ENCODE measurements at places on chromosomes 12 and 14.

DNA sequence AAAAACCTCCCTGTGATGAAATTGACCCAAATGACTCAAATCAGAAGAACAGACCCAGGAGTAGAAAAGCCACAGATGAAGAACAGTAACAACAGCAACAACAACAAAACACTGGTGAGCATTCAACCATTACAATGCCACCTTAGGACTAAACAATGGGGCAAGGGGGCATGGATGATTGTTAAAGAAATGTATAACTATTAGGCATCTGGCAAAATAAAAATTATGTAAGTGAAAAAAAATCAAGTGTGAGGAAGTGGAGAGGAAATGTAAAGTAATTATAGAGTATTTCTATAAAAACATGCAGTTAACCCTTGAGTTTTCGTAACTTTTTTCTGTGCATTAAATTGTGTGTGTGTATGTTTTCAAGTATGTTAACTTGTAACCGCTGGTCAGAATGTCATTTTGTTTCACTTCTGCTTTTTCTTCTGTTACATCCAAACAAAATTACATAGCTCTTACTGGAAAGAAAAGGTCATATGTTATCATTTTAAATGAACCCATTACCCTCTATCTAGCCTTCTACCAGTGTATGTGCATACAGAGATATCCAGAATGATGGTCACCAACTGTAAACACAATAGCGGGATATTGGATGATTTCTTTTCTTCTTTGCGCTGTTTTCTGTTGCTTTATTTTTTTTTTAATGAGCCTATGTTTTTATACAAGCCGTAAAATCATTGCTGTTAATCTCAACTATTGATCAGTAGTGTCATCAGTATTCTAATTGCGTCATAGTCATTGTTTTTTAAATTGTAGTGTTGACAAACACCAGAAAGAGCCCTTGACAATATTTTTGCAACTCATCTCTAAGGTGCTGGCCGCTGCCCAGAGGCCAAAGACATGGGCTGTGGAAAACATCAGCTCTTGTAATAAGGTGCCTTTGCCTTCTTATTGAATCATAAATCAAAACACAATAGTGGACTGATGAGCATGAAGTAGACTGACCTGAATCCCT lies 170.6 kb downstream of the CRADD start:
- no peaks in the 10 kb centered on the region for H3K27me3 ChIP-seq
- H3K27ac ChIP-seq, result no peak overlapping the region
- no peaks in the 10 kb centered on the region for H3K4me1 ChIP-seq
- H3K36me3 ChIP-seq, result no peaks in the 10 kb centered on the region
- no peak overlapping the region for H3K4me3 ChIP-seq

DNA sequence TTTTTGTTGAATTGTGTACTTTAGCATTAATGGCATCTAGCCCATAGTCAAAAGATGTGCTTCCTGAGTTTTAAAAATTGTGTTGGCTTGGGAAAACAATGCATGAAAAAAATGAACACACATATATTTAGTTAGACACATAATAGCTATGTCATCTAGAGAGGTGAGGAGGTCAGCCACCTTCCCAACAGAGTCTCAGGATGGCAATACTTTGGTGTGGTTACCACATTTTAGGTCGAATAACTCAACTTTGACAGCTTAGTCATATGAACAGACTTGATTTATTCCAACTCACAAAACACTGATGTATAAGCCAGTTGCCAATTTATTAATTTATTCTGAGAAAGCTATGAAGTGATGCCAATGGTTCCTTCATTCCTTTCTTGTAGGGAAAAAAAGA lies 114.0 kb downstream of the ETNK1 start:
- no peaks in the 10 kb centered on the region for H3K36me3 ChIP-seq
- no peak overlapping the region for H3K4me3 ChIP-seq
- no peak overlapping the region for H3K27ac ChIP-seq
- no peak for DNase-seq
- H3K4me1 ChIP-seq, result no peaks in the 10 kb centered on the region

- H3K36me3 ChIP-seq, result no peaks in the 10 kb centered on the region
- peak; percentile 47 for DNase-seq
- no peak overlapping the region for H3K4me3 ChIP-seq
- H3K27me3 ChIP-seq, result no peaks in the 10 kb centered on the region
- H3K27ac ChIP-seq, result no peak overlapping the region
- no peaks in the 10 kb centered on the region for H3K4me1 ChIP-seq
Measured at GRCh38 chr12:108371801-108372344, 32.8 kb upstream of the CMKLR1 start.

DNA sequence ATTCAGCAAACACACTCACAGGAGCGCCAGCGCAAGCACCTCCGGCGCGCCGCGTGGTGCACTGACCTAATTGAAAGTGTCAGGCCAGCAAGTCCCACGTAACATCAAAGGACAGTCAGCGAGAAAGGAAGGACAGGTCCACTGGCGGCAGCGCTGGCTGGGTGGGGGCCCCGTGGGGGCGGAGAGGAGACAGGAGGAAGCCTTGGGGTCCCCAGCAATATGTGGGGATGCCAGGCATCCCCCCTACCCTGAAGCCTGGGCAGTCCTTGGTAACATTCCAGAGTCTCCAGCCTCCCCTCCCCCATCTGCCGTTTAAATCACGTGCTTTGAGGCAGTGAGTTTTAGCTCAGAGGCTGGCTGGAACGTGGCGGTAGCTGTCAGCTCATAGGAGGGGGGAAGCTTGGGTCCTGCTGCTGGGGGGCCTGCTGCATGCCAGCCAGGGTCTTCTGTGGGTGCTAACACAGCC lies 159.2 kb downstream of the CALM1 start:
- H3K27ac ChIP-seq, result no peak overlapping the region
- H3K36me3 ChIP-seq, result 0 out of 2 replicates have a peak, but pooled peaks cover 2% of the 10 kb centered on the region
- DNase-seq, result no peak
- no peak overlapping the region for H3K4me3 ChIP-seq

- no peaks in the 10 kb centered on the region for H3K4me1 ChIP-seq
- no peaks in the 10 kb centered on the region for H3K36me3 ChIP-seq
- no peaks in the 10 kb centered on the region for H3K27me3 ChIP-seq
- peak; percentile 23 for DNase-seq
- no peak overlapping the region for H3K27ac ChIP-seq
- H3K4me3 ChIP-seq, result no peak overlapping the region
Measured at GRCh38 chr14:63192085-63192484, 12.2 kb upstream of the RHOJ start.

DNA sequence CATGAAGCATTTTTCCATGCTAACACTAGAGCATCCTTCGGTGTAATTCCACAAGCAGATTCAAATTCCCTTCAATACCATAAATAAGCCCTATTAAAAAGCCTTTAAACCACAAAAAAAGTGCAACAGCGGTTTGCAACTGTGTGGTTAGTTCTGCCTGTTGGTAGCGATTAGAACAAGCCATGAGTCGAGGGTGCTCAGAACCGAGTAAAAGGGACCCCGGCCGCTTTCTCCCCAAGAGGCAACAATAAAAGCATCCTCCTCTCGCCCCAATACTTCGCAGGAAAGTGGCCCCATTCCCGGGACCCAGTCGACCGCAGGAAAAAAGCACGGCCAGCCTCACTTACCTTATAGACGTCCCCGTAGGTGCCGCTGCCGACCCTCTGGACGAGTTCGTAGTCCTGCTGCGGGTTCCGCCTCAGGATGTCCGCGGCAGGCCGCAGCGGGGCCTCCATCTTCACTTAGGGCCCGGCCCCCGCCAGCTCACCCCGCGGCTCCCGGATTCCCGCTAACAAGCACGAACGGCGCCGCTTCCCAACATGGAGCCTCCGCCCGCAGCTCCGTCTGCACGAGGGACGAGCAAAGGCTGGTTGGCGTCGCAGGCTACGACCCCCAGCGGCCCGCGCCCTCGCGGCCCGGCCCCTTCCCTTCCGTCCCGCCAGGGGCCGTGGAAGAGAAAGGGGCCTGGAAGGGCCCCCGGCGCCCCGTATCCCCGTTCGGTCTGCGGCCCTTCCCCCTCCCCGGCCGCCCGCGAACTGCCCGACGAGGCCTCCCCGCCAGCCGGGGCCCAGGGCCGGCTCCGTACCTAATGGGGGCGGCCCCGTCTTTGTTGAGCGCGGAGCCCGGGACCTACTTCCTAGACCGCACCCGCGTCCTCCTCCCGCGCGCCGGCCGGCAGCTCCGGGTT lies 521 bp downstream of the MAP4K5 start:
- peaks cover 16% of the 10 kb centered on the region for H3K4me1 ChIP-seq
- no peaks in the 10 kb centered on the region for H3K27me3 ChIP-seq
- DNase-seq, result peak; percentile 29
- peak overlapping the region; percentile 95 for H3K4me3 ChIP-seq
- H3K36me3 ChIP-seq, result peaks cover 2% of the 10 kb centered on the region
- peak overlapping the region; percentile 97 for H3K27ac ChIP-seq

DNA sequence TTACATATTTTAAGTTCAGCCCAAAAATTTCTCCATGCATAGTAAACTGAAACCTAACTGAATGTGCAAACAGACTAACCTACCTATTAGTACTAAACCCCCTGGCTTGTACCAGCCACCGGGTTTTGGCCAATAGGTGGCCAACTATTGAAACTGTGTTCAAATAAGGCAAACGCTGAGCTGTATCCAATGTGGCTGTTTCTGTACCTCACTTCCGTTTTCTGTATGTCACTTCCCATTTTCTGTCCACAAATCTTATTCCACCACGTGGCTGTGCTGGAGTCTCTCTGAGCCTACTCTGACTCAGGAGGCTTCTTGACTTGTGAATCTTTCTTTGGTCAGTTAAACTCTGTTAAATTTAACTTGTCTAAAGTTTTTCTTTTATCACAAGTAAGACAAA lies 6.0 kb upstream of the FBXO34 start:
- DNase-seq, result no peak
- 0 out of 2 replicates have a peak, but pooled peaks cover 2% of the 10 kb centered on the region for H3K4me1 ChIP-seq
- no peak overlapping the region for H3K4me3 ChIP-seq
- peaks cover 6% of the 10 kb centered on the region for H3K27me3 ChIP-seq

GRCh38 chr14:26180221-26180620 lies 417.6 kb downstream of the NOVA1 start:
- no peaks in the 10 kb centered on the region for H3K27me3 ChIP-seq
- no peak overlapping the region for H3K4me3 ChIP-seq
- H3K4me1 ChIP-seq, result no peaks in the 10 kb centered on the region
- DNase-seq, result no peak
- H3K36me3 ChIP-seq, result no peaks in the 10 kb centered on the region

GRCh38 chr12:44968965-44969364 lies 81.9 kb downstream of the DBX2 start:
- H3K4me1 ChIP-seq, result no peaks in the 10 kb centered on the region

DNA sequence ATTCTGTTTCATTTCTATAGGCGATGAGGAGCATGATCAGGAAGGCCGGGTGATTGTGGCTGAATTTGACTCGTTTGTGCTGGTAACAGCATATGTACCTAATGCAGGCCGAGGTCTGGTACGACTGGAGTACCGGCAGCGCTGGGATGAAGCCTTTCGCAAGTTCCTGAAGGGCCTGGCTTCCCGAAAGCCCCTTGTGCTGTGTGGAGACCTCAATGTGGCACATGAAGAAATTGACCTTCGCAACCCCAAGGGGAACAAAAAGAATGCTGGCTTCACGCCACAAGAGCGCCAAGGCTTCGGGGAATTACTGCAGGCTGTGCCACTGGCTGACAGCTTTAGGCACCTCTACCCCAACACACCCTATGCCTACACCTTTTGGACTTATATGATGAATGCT lies 1.9 kb downstream of the APEX1 start:
- no peak overlapping the region for H3K27ac ChIP-seq
- DNase-seq, result no peak
- peaks cover 24% of the 10 kb centered on the region for H3K36me3 ChIP-seq
- H3K4me3 ChIP-seq, result no peak overlapping the region

GRCh38 chr12:83896416-83896815 lies 1016.2 kb downstream of the SLC6A15 start:
- H3K4me3 ChIP-seq, result no peak overlapping the region
- no peak overlapping the region for H3K27ac ChIP-seq
- H3K4me1 ChIP-seq, result no peaks in the 10 kb centered on the region
- H3K36me3 ChIP-seq, result no peaks in the 10 kb centered on the region
- no peak for DNase-seq
- H3K27me3 ChIP-seq, result no peaks in the 10 kb centered on the region

DNA sequence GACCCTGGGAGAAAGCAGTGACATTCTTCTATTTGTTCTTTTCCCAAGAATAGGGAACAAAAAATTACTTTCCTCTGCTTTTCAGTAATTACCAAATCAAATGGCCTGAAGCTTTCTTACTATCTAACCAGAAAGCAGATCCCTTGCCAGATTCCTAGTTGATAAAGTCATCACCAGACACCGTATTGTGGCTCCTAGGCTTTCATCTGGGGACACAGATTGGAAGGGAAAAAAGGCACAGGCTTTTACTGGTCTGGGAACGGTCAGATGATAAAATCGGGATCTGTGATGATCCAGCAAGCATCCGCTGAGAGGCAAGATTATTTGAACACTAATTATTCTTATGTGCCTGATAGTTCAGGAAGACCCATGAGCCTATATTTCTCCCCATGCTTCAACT lies 79.1 kb upstream of the BCL2L14 start:
- no peaks in the 10 kb centered on the region for H3K4me1 ChIP-seq
- peaks cover 11% of the 10 kb centered on the region for H3K27me3 ChIP-seq
- no peaks in the 10 kb centered on the region for H3K36me3 ChIP-seq
- no peak for DNase-seq
- no peak overlapping the region for H3K4me3 ChIP-seq
- no peak overlapping the region for H3K27ac ChIP-seq

DNA sequence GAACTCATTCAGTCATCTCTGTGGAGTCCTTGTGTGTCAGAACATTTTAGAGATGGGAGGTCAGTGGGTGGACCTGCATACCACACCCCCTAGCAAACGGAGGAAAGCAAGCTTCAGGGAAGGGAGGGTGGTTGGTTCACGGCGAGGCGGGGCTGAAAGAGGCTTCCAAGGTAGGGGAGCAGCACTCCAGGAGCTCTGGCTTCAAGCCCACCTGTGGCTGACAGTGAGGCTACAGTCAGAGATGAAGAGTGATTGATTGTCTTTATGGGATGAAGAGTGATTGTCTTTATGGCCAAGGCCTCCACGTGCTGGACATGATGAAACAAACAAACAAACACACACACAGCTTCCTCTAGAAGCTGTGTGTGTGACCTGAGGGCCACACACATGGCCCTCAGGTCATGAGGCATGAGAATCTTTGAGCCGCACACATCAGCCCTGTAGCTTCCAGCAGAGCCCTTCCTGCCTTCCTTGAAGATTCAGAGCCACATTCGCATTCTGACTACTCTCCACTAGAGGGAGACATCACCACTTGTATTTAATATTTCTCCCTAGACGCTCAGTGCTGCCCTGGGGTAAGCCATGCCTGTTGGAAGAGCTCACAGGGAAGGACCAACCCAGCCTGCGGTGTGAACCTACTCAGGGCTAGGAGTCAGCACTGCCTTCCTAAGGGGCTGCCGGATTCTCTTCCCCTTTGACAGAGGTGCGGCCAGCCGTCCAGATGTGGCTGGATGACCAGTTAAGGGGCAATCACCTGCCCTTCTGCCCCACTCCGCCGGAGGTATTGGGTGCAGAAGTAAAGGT lies 54.4 kb upstream of the KCNA1 start:
- H3K27me3 ChIP-seq, result peaks cover 29% of the 10 kb centered on the region
- no peaks in the 10 kb centered on the region for H3K4me1 ChIP-seq
- no peak overlapping the region for H3K4me3 ChIP-seq
- peak; percentile 72 for DNase-seq
- H3K36me3 ChIP-seq, result no peaks in the 10 kb centered on the region

- H3K4me1 ChIP-seq, result no peaks in the 10 kb centered on the region
- no peaks in the 10 kb centered on the region for H3K36me3 ChIP-seq
- H3K27me3 ChIP-seq, result peaks cover 2% of the 10 kb centered on the region
- H3K4me3 ChIP-seq, result no peak overlapping the region
- DNase-seq, result no peak
Measured at GRCh38 chr12:4933411-4933810, 23.7 kb downstream of the KCNA1 start.

- H3K27ac ChIP-seq, result no peak overlapping the region
- H3K4me3 ChIP-seq, result no peak overlapping the region
- peaks cover 12% of the 10 kb centered on the region for H3K4me1 ChIP-seq
- H3K27me3 ChIP-seq, result no peaks in the 10 kb centered on the region
Measured at GRCh38 chr12:67665679-67666078, 17.1 kb downstream of the DYRK2 start.

Measured in IMR-90 (cell line).